ENCODE measurements at places on chromosomes 6 and 20.

- DNase-seq: no peak
Measured at GRCh38 chr6:12037798-12038197, 25.7 kb downstream of the HIVEP1 start.

GRCh38 chr6:5950361-5950785 is 56.4 kb downstream of the NRN1 start:
- DNase-seq: no peak

DNA sequence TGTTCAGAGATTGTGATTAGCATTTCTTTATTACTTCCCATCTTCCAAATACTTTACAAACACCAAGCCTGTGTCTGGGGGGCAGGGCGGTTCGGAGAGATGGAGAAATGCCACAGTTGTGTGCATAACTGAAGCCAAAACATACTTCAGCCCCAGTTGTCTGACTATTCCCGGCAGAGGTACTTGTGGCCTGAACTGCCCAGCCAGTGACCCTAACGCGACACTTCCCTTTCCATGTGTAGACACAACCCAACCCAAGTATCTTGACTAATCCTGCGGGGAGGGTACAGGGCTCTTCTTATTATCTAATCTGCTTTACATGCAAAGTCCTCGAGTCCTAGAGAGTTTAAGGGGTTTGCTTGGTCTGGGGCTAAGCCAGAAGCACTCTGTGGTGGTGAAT is 46.2 kb downstream of the ISM1 start:
- peak; percentile 24 for DNase-seq

DNA sequence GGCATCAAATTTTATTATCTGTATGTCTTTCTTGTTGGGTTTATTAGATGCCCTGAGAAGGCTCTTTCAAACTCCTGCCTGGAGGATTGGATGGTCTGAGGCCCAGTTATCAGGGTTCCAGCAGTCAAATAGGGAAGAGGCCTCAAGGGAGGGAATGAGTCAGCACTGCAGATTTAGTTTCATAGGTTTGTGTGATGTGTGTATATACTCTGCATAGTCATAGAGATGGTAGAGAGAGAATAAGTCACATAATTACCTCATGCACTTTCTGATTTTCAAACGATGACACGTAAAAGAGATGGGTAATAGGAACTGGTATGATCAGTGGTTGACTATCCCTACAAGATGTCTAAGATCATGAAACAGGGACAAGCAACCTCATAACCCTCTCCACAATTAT is 82.1 kb downstream of the ADAT2 start:
- DNase-seq: no peak

- no peak for DNase-seq
Measured at GRCh38 chr20:35145141-35145564, 2.0 kb downstream of the EDEM2 start.

DNA sequence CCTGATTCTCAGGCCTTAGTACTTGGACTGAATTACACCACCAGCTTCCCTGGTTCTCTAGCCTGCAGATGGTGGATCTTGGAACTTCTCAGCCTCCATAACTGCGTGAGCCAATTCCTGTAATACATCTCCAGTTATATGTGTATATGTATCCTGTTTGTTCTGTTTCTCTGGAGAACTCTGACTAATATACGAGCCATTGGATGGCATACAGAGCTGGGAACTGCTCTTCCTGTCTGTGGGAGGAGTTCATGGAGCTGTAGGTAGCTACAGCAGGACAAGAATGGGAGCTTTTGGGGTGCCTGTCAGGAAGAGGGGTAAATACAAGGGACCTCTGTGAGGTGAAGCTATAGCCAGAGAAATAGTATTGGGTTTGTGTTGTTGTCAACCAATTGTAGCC is 41.2 kb downstream of the TMEM14A start:
- no peak for DNase-seq

- no peak for DNase-seq
Measured at GRCh38 chr6:20403766-20404640, 2.3 kb downstream of the E2F3 start.

- no peak for DNase-seq
Measured at GRCh38 chr20:31801508-31801907, 17.6 kb upstream of the MYLK2 start.

DNA sequence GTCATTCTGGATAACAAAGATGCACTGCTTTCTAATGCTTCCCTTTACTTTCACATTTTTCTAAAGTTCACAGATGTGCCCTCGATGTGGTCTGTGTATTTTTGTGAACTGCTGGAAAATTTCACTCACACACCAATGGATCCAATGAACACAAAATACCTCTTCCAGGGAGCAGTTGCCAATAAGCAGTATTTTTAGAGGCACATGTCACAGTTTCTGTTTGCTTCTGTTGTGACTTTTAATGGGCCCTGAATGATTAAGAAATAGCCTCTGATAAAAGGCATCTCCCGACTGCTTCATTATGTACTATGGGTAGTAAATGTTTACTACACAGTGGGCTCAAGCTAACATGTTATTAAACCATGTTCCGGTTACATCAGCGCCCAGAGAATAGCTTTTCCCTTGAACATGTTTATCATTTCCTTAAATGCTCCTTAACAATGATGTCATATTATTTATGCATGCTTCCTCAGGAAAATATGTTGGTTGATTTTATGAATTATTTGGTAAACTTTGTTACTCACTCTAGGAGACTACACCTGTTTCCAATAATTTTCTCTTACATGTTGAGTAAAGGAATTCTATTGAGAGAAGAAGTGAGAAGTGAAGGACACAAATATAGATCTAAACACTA is 188.0 kb downstream of the KCNQ5 start:
- no peak for DNase-seq

- DNase-seq: peak; percentile 10
Measured at GRCh38 chr20:50668326-50668725, 23.0 kb downstream of the RIPOR3 start.

- DNase-seq: no peak
Measured at GRCh38 chr6:84739866-84740208, 24.6 kb downstream of the TBX18 start.

DNA sequence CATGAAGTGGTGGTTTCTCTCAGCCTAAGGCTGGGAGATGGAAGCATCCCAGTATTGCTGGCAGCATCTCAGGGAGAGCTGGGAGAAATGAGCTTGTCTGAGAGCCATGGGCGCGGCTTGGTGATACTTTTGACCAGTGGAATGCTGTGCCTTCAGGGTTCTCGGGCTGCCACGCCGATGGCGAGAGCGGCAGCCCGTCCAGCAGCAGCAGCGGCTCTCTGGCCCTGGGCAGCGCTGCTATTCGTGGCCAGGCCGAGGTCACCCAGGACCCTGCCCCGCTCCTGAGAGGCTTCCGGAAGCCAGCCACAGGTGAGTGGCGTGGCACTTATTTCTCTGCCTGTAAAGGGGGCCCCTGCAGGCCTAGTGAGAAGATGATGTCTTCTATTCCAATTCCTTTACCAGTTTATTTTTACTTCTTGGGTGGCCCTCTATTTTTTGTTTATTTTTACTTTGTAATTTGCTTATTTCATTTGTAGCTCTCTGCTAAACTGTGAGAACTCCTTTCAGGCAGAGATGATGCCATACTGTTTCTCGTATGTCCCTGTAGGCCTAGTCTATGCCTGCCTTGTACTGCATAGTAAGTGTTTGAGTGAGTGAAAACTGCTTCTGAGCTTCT is 71.7 kb downstream of the ASXL1 start:
- DNase-seq: no peak

DNA sequence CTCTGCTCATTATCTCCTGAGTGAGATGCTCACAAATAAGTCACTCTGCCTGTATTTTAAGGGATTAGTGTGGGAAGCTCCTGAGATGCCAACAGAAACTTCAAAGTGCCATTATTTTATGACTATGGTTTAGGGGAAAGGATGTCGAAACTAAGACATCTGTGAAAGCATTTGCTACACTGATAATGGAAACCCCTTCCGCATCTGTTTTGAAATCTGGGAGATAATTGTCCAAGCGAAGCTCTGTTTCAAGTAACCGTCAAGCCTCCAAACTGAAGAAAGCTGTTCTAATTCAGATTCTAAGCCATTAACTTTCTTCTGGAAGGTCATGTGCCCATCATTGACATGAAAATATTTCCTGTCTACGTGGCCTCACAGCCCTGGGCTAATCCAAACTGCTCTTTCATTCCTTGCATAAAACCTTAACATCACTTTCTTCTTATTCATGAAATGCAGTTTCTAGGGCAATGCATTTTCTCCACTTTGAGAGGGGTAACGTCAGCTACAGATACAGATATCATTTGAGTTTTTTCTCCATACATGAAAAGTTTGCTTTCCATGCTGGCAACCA is 932.0 kb downstream of the C6orf118 start:
- DNase-seq: no peak

DNA sequence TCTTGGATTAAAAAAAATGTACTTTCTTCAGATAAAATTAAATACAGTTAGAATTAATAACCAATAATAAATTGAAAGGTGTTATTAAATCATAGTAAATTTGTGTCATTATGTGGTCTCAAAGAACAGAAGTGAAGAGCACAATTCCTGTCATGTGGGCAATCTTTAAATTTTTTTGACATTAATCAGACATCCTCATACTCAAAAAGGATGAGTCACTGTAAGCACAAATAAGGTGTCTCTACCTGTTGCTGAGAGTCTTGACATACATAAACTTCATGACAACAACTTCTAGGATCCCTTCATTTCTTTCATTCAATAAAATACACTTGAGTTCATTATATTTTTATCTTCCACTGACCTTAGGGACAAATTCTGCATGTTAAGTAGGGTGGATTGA is 76.1 kb downstream of the SLC22A3 start:
- no peak for DNase-seq

- no peak for DNase-seq
Measured at GRCh38 chr6:143290206-143290605, 160.3 kb downstream of the ADAT2 start.

GRCh38 chr6:110400208-110400607 is 15.2 kb downstream of the DDO start:
- DNase-seq: no peak

DNA sequence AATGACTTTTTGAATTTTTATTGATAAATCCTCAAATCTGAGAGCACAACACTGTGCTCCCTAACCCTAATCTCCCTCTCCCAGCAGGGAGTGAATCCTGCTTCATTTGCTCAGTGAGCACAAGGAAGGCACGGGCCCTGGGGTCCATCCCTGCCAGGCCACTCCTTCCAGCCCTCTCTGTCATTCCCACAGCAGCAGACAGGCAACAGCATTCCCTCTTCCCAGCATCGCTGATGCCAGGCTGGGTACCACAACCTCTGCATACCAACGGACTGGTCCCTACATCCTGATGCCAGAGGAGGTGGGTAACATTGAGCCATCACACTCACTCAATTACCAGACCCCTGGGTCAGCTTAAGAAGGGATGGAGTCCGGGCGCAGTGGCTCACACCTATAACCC is 34.2 kb downstream of the MRPL14 start:
- peak; percentile 43 for DNase-seq
